ENCODE measurements at places on chromosomes 13 and 19.

DNA sequence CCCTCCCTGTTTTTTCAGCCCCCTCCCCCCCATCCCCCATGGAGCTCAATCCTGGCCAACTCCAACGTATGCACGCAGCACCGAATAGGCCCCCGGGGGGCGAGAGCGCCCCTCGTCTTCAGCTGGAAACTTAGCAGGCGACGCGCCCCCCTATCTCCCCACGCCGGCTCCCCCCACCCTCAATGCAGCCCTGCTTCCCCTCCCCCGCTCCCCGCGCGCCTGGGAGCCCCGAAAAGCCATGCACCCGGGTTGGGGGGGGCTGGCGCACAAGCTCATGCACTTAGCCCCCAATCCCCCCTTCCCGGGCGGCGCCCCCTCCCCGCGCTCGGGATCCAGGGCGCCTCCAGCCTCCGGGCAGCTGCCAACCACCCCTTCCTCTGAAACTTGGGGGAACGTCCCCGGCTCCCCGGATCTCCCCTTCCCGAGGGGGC lies 508 bp downstream of the ZBTB7A start:
- no peak for DNase-seq

DNA sequence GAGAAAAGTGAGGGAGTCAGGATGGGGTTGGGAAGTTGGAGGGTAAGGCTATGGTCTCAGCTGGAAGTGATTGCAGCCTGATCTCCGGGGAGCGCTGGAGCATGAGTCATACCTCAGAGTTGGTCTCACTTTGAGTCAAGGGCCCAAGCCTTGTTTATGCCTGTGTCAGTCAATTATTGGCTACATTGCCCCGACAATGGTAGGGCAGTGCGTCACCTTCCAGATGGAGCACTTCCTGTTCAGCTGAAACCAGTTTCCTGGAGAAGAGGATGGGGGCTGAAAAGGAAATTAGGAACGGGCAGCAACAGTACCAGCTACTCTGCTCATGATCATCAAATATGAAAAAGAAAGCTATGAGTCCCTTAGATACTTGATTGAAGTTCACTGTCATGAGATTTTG lies 60.4 kb downstream of the ADGRE1 start:
- no peak for DNase-seq

DNA sequence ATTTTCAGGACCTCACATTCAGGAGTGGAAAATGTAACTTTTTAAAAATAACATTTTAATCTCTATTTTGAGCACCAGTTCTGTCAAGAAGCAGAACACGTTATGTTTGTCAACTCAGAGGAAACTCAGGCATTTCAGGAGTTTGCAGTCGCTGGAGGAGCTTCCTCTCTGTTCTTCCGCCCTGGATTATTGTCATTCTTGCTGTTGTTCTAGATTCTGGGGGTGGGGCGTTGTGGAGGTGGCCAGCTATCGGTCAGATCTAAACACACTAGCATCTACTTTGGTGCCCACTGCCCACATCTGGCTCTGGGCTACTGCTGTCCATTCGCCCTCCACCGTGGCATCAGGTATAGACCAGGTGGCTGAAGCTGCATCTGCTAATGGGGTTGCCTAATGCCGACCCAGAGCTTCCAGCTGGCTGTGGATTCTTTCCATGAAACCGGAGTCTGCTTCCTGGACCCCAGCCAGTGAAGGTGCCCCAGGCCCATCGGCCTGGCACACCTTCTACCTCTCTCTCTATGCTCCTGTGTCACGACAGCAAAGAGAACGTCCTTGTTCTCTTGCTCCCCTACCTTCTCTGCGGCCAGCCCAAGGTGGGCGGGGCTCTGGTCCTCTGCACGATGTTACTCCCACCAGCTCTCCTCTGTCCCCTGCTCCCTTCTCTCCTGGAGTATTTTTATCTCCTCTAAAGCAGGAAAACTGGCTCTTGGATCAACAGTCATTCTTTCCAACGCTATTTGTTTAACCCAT lies 36.7 kb upstream of the DGKH start:
- no peak for DNase-seq

DNA sequence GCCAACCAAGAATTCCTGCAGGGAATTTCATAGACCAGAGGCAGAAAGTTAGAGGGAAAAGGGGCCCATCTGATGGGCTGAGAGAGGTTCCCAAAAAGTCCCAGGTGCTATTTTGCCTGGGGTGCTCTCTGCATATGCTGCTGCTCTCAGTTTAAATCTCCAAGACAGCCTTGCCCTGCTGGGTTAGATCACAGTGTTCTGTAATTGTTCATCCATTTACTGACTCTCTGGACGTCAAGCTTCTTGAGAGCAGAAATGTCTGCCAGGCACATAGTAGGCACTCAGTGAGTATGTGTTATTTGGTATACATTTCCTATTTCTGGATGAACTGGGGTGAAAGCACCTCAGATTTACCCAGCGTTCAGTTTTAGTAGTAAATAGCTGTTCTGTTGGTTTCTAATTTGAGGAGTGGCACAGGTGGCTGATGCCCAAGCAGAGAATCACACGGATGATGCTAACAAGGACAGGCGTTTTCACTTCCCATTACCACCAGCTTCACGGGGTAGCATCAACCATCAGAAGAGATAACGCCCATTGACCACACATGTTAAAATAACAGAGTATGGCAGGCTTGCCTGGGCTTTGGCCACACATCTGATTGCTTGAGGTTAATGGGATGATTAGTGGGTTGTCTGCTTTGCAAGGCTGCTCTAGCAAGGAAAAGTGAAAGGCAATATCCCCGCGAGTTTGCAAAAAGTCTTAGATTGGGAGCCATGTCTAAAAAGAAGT lies 161.1 kb downstream of the SLC7A1 start:
- no peak for DNase-seq

DNA sequence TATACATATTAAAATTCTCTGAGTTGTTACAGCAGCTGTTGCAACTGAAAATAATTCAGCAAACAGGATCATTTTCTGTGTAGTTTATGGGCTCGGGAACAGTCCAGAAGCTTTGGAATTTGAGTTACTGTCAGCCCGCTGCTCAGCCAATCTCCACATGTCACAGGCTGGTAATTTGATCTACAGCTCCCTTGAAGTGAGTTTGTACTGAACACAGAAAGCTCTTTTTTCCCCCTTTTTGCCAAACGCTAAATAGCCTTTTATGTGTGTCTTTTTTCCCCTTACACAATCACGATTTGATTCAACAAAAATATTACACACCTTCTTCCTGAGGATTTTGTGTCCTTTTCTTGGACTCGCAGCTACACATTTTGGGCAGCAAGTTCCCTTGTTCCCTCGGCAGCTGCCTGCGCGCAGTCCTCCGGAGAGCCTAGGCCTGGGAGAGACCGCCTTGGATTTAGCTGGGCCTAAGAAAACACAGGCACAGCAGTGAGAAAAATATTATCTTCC lies 371.4 kb downstream of the KCNRG start:
- no peak for DNase-seq

DNA sequence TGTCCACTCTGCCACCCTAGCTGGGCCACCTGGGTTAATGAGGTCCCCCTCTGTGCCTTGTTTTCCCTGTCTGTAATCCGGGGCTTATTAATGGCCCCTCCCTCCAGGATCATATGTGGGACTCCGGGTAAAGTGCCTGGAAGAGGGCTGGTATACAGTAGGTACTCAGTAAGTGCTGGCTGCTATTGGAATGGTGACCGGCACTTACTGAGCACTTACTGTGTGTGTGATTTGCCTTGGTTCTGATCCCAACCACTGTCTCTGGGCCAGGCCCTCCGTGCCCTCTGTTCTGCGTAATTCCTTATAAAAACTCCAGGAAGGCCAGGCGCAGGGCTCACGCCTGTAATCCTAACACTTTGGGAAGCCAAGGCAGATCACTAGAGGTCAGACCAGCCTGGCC lies 30.9 kb upstream of the NCCRP1 start:
- no peak for DNase-seq

DNA sequence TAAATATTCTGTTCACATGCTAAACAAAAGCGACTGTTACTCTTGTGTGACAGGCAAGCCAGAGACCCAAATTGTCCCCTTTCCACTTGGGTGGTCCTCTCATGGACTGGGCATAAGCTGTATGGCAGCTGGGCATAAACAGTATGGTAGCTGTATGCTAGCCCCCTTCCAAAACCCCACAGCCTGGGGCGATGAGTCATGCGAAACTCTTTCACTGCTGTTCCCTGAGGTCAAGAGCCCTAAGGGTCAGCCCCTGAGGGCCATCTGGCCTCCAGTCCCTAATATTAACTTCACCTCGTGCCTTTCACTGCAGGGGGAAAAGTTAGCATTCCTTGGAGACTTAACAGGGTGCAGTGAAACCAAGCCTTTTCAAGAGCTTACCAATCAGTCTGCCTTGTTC lies 45.6 kb upstream of the ZNF562 start:
- no peak for DNase-seq

- no peak for DNase-seq
Observed at GRCh38 chr13:87274209-87274819, 396.9 kb upstream of the SLITRK5 start.

GRCh38 chr13:78306519-78307206 lies 296.7 kb downstream of the POU4F1 start:
- no peak for DNase-seq

DNA sequence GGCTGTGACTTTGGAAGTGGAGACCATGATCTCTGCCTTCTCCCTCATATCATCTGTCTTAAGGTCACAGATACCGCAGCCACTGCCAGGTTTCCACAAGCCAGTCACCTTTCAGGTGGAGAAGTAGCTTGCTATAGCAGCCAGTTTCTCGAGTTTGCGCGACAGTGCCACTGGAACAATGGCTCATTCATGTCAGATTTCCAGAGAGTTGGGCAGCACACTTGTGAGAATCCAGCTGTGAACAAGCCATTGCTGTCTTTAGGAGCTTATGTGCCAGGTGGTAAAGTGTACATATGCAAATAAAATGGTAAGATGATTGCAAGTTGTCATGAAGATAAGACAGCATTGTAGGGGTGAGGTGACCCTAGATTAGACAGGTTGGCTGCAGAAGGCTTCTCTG lies 22.3 kb downstream of the GARRE1 start:
- no peak for DNase-seq

DNA sequence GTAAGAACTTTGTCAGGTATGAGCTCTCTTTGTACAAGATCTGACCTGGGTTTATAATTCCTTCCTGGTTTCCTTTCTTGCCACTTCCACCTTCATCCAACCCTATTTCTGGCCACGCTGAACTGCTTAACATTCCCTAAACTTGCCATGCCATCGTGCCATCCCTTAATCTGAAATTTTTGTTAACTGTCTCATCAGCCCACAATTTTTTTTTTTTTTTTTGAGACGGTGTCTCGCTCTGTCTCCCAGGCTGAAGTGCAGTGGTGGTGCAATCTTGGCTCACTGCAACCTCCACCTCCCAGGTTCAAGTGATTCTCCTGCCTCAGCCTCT lies 144.6 kb downstream of the GGACT start:
- no peak for DNase-seq

GRCh38 chr19:5271145-5271544 lies 69.5 kb downstream of the PTPRS start:
- no peak for DNase-seq

DNA sequence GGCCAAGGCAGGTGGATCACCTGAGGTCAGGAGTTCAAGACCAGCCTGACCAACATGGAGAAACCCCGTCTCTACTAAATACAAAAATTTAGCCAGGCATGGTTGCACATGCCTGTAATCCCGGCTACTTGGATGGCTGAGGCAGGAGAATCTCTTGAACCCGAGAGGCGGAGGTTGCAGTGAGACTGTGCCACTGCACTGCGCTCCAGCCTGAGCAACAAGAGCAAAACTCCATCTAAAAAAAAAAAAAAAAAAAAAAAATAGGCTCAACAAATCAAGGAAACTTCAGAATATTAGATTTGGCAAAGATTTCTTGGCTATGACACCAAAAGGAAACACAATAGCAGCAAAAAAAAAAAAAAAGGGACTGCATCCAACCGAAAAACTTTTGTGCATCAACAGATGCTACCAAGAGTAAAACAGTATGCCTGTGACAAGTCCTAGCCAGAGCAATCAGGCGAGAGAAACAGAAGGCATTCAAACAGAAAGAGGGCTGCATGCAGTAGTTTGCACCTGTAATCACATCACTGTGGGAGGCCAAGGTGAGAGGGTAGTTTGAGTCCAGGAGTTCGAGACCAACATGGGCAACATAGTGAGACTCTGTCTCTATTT lies 23.8 kb downstream of the ZNF160 start:
- DNase-seq, result no peak

- DNase-seq, result no peak
Observed at GRCh38 chr19:1874554-1875185, 10.6 kb downstream of the ABHD17A start.

GRCh38 chr13:34863360-34864135 lies 78.5 kb upstream of the NBEA start:
- DNase-seq, result no peak

DNA sequence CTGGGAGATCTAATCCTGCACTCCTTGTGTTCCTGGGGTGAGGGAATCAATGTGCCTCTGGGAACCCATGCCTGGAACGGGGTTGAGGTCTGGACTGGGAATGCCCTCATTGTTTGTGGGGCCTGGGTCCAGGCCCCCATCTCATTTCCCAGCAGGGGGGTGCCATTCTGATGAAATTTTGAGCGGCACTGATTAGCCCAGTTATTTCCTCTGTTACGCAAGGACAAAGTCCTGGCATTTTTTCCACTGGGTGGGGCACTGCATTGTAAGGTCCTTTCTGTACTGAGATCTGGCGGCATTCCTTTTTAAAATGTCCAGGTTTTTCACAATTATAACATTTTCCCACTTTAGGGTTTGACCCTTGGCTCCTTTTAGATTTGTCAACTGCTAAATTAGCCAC lies 14.8 kb downstream of the FPR3 start:
- DNase-seq, result no peak

DNA sequence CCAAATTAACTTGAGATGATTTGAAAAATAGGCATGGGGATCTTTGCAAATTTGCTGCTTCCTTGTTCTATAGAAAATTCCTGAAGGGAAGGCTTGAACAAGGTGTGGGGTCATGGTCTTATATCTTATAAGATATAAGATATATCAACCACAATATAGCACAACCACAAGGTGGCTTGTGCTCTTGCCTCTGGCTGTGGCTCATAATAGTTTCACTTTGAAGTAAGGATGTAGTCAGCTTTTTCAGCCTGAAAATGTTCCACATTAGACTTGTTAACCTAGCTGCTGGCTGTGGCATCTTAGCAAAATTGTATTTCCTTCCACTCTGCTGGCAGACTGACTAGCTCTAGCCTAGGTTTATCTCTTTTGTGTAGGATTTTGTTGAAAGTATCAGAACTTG lies 169.7 kb downstream of the KLF5 start:
- no peak for DNase-seq

DNA sequence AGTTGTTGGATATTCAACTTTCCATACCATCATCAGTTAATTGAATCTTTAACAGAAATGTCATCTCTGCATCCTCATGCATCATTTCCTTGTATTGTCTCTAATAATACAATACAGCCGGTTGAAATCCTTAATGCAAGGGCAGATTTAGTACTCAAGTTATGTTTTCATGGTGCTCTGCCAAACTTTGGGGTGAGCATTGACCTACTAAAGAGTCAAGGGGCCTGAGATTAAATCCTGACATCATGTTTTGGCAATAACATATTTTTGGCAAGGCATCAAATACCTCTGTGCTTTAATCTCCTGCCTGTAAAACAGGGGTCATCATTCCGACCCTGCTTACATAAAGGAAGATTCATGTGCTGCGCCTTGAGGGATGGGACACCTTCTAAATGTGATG lies 42.7 kb upstream of the ABCC4 start:
- DNase-seq, result no peak
